COLO829 (cell line): ENCODE measurements at places on chromosomes 1 and 21.

DNA sequence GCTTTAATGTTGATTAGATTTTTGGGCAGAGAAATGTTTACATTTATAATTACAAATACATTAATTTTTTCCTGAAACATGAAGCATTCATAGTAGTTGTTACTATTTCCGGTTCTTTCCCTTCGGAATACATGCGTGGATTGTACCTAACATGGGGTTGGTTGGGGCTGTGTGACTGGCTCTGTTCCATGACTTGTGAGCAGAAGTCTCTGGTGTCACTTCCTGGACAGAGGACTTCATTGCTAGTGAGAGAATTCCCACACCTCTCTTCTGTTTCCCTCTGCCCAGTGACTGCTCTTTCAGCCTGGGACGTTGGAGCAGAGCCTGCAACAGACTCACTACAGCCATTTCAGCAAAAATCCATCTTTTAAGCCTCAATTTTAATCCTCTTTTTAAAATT, 231.4 kb downstream of the GRIK1 start:
- DNase-seq = no peak

DNA sequence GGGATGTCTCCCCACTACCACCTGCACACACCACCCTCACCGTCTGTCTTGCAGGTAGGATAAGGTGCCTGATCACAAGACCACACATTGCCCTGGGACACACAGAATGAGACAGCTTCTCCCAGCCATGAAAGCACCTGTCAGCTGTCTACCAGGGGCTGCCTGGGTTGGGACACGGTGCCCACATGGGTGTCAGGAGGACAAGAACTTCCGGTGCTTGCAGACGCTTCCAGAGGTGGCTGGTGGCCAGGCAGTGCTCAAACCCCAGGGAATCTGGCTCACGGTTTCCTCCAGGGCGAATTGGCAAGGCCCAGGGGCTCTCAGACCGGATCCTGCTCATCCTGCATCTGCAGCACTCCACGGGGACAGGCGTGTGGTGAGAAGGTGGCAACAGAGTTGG, 182.6 kb upstream of the ARHGEF16 start:
- DNase-seq = no peak

DNA sequence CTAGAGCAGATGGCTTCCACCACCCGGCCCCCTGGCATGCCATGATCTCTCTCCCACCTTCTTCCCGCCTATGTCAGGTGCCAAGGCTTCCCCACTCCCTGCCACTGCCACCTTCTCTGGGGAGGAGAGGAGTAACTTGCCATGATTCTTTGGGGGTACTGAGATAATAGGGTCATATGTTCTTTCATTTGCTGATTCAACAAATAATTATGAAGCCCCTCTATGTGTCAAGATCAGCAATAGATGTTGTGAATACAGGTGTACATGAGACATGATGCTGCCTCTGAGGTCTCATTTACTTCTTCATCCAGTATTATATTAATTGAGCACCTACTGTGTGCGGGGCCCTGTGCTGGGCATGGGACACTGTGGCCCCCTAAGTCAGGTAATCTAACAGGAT, 6.0 kb upstream of the VWA5B1 start:
- DNase-seq = no peak

- no peak for DNase-seq
These were observed 88.1 kb downstream of the COP1 start for GRCh38 chr1:176118985-176119384.

DNA sequence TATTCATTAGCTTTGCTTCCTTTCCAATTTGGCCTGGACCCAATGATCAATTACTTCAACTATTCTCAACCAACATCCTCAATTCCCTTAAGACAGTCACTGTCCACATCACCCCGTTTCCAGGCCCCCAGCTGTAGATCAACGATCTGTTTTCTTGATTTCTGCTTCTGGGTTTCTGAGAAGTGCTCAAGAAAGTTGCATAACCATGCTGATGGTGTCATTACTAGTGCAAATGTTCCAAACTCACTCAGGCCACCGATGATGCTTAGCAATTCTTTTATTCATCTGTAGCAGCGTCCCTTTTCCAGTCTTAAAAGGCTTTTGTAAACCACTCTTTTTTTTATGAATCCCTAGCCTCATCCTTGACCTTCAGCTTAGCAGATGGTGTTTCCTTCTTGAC, 155.8 kb upstream of the PTGFR start:
- DNase-seq = no peak

- DNase-seq = no peak
These were observed 43.9 kb upstream of the ITPKB start for GRCh38 chr1:226782845-226783601.

GRCh38 chr1:243465081-243465480, 209.2 kb downstream of the SDCCAG8 start:
- DNase-seq = no peak

DNA sequence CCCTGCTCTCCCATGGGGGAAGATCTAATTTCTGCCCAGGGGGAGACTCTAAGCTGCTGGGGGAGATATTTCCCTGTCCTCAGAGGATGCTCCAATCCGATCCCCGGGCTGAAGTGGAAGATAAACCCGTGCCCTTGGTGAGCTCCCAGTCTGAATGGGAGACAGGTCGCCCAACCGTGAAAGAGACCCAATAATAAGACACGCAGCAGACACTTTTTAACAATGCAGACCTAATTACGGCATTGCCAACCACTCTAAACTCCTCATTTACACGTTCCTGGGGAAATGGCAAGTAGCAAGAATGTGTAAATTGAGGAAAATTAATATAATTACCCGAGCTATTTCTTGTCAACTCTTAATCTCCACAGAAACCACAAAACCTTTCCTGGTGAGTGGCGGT, 48.7 kb upstream of the ACTL8 start:
- DNase-seq = no peak

DNA sequence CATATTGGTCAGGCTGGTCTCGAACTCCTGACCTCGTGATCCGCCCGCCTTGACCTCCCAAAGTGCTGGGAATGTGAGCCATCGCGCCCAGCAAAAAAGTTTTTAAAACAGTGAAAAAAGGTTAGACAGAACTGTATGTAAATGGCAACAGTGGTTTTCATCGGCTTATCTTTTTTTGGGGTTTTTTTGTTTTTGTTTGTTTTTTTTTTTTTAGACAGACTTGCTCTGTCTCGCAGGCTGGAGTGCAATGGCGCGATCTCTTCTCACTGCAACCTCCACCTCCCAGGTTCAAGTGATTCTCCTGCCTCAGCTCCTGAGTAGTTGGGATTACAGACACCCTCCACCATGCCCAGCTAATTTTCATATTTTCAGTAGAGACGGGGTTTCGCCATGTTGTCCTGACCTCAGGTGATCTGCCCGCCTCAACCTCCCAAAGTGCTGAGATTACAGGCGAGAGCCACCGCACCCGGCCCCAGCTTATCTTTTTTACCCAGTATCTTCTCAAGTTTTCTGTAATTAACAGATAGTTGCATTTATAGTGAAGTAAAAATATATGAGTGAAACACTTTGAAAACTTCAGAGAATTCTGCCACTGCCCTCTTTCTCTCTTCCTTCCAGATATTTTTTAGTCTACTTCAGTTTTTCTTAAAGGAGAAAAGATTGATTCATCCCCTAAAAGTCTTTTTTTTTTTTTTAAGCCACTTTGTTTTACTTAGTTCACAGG, 13.1 kb downstream of the TIMM17A start:
- no peak for DNase-seq

- DNase-seq = peak; percentile 45
These were observed 47.5 kb downstream of the HSF2BP start for GRCh38 chr21:43611598-43612369.

- no peak for DNase-seq
These were observed 548.2 kb downstream of the PTPRU start for GRCh38 chr1:29784276-29785136.

DNA sequence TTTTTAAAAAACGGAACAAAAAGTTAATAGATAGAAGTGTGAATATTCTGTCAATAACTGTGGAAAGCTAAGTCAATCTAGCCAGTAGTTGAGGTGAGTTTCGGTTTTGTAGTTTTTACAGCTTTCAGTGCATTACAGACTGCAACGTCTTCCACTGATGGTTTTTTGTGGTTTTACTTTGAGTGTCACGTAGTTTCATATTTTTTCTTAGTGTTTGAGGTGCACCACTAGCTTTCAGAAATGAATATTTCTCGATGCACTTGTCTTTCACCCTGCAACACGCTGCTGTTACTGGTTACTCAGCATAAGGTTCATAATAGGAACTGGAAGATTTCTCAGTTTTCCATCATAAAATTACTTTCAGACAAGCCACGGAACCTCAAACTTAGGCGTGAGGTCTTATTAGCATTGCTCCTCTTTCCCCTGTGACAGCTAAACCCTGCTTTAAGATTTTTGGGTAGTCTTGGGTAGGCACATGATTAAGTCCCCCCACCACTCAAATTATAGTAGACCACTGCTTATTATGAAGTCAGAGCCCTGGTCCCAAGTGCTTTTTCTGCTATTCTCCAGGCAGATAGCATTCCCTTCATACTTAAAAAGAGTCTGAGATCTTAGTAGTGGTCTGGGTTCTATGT, 1412.7 kb downstream of the KCNT2 start:
- DNase-seq = no peak

GRCh38 chr1:179229214-179230140, at the start of gene ABL2:
Gene ABL2, minus strand, starts transcription at chr1:179229677. Its CDS starts 280 bp downstream, at chr1:179229397.
- peak; percentile 63 for DNase-seq

- no peak for DNase-seq
These were observed 589 bp downstream of the ZNF684 start for GRCh38 chr1:40532062-40532389.

GRCh38 chr1:160407839-160408801, 7.8 kb downstream of the VANGL2 start:
- DNase-seq = no peak

DNA sequence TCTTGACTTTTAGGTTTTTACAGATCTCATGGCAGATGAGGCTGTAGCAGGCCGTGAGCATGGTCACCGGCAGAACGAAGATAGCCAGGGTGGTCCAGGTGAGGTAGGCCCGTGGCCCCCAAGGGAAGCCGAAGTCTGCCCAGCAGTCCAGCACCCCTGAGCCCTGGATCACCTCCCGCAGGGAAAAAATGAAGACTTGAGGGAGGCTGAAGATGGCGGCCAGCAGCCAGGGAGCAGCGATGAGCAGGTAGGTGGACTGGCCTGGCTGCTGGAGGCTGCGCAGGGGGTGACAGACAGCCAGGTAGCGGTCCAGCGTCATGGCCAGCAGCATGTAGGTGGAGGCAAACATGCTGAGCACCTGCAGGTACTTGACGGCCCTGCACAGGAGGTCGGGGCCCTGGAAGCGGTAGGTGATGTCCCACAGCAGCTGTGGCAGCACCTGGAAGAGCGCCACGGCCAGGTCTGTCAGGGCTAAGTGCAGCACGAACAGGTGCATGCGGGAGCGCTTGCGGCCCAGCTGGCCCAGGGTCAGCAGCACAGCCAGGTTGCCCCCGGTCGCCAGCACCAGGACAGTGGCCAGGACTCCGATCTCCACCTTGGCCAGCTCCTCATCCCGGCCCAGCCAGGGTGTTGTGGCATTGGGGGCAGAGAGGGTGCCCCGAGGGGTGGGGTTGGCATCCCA, 856 bp downstream of the AVPR1B start:
- no peak for DNase-seq

DNA sequence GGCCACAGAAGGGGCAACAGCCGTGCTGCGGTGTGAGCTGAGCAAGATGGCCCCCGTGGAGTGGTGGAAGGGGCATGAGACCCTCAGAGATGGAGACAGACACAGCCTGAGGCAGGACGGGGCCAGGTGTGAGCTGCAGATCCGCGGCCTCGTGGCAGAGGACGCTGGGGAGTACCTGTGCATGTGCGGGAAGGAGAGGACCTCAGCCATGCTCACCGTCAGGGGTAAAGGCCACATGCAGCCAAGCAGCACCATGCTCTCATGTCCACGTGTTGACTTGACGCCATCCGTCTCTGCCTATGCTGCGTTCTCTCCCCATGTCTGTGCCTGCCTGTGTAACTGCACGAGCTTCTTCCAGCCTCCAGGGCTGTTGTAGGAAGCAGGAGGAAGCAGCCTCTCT, 85.5 kb downstream of the OBSCN start:
- no peak for DNase-seq

- DNase-seq = no peak
These were observed 105.0 kb upstream of the SAMD11 start for GRCh38 chr1:818618-819291.

DNA sequence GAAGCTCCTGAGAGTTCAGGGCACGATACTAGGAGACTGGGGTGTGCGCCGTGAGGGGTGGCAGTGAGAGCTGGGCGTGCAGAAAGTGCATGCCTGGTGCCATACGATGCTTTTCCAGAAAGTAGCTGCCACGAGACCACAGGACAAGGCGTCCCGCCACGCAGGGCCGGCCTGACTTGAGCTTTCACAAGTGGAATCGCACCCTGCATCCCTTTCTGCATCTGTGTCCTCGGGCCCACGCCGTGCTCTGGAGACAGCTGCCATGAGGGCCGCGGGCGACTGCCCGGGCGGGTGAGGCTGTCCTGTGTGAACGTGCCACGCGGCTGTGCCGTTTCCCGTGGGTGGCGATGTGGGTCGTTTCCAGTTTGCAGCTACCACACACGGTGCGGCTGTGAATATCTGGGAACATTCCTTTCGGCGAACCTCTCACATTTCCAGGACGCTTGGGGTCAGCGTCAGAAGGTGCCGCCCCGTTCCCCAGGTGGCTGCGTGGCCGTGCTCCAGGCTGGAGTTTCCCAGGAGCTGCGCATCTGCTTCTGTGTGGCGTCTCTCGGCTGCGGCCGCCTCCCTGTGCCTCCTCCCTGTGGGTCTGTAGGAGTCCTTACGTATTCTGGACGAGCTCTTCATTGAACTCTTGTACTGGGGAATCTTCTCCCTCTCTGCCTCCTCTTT, 1.0 kb upstream of the PERM1 start:
- no peak for DNase-seq

- no peak for DNase-seq
These were observed 5.6 kb downstream of the GNG12 start for GRCh38 chr1:67827688-67828087.

DNA sequence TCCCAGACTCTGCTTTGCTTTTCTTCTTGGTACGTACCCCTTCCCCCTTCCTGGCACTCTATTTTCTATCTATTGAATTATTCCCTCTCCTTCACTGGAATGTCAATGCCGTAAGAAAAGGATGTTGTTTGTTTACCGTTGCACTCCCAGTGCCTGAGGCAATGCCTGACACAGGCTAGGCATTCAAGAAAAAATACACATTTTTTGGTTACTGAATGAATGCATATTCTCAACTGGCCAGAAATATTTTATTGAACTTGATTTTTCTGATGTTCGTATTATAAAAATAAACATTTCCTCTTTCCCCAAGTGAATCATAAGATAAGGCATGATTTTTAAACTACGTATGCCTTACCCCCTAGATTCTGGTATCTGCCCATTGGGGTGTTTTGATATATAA, 41.2 kb downstream of the GNG12 start:
- DNase-seq = peak; percentile 88

GRCh38 chr1:19468397-19468956, 16.9 kb downstream of the CAPZB start:
- no peak for DNase-seq

DNA sequence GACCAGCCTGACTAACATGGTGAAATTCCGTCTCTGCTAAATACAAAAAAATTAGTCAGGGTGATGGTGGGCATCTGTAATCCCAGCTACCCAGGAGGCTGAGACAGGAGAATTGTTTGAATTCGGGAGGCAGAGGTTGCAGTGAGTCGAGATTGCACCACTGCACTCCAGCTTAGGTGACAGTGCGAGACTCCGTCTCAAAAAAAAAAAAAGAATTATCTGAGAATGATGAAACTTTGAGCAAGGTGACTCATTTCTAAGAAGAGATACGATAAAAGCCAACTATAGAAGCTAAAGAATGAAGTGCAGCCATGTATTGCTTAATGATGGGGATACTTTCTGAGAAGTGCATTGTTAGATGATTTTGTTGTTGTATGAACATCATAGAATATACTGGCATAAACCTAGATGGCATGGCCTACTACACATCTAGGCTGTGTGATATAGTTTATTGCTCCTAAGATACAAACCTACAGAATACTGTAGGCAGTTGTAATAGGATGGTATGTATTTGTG, 64.7 kb downstream of the SNRPE start:
- DNase-seq = no peak

GRCh38 chr1:10960411-10961299, 51.8 kb upstream of the TARDBP start:
- DNase-seq = peak; percentile 69
